Stimulated activated CD4-positive, alpha-beta T cell treated with anti-CD3 and anti-CD28 coated beads, Interleukin-1b, Interleukin-23, amount 100 ng/mL, for 4 hours (primary cell): ENCODE measurements at places on chromosomes 1 and 21.

GRCh38 chr1:238981317-238981933 is 404.9 kb upstream of the CHRM3 start:
- DNase-seq, result no peak

GRCh38 chr21:45299864-45300785 is 12.4 kb upstream of the POFUT2 start:
- no peak for DNase-seq

DNA sequence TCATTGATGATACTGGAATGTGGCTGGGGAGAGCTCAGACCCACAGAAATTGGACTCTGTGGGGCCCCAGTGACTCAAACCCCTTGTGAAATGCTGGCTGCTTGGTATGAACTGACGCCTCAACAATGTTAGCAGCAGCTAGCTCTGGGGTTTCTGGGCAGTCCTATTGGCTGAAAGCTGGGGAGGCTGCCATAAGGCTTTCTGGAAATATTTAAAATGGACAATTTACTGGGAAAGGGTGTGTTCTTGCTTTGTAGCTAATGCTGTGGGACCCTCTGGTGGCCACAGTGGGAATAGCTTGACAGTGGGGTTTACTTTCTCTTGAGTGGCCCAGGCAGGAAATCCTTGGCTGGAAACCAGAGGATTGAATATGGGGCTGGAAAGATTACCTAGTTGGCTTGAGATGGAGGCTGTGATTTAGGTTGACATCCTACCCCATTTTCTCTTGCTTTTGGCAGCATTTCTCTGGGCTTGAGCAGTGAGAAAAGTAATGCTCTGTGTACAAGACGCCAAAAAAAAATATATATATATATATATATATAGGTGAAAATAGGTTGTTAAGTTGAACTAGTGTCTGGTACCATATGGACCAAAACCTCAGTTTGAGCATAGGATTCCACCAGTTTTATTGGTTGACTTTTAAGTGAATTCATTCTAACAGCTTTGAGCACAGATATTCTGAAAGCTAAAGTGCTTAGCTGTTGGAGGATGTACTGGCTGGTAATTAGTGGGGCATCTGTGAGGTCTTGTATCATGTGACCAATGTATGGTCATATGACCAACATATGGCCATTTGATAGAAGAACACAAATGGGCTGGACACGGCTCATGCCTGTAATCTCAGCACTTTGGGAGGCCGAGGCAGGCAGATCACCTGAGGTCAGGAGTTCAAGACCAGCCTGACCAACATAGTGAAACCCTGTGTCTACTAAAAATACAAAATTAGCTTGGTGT is 8.2 kb upstream of the S100A10 start:
- DNase-seq, result peak; percentile 74

GRCh38 chr1:205508227-205508714 is 3.8 kb downstream of the CDK18 start:
- no peak for DNase-seq

GRCh38 chr1:173043253-173043652 is 7.5 kb downstream of the TNFSF18 start:
- no peak for DNase-seq

GRCh38 chr1:64062941-64063581 is 140.4 kb upstream of the UBE2U start:
- DNase-seq, result no peak

DNA sequence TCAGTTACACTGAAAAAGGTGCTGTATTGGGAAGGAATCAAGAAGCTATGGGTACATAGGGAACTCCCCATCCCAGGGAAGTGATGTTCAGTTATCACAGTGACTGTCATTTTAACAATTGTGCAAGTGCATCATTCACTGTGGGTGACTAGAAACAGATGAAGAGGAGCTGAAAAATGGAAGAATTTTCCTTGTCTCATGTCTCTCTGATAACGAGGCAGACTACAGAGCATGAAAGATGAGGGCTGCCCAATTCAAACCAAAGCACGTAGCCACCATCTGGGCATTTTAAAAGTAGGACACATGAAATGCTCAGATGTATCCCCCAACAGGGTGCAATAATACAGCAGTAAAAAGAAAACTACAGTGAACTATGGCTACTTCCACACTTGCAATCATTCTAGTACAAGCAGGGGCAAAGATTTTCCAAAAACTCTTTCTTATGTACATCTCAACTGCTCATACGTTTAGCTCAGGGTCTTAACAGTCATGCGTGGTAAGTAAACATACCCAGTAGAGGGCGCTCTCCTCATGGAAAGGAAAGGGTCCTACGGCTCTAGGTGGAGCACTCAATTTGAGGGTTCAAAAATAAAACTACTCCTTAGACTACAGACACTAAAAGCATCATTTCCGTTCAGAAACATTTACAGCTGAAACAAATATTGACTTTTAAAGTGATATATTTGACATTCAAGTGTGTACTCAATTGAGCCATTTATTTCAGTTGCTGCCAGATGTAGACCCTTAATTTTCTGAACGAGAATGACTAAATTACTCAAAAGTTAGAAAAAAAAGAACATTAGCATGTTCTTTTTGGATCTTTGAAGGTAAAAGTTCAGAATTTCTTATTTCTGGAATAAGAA is 143.2 kb downstream of the KCTD3 start:
- no peak for DNase-seq

- DNase-seq, result no peak
These were observed 141.8 kb upstream of the AJAP1 start for GRCh38 chr1:4512636-4513035.

GRCh38 chr1:69569576-69570328 is 2.0 kb downstream of the LRRC7 start:
- DNase-seq, result no peak

- DNase-seq, result no peak
These were observed 35.0 kb downstream of the MTR start for GRCh38 chr1:236830116-236830515.

GRCh38 chr1:171455967-171456366 is 29.4 kb upstream of the PRRC2C start:
- DNase-seq, result no peak
